ENCODE measurements at places on chromosomes 3 and 15.

DNA sequence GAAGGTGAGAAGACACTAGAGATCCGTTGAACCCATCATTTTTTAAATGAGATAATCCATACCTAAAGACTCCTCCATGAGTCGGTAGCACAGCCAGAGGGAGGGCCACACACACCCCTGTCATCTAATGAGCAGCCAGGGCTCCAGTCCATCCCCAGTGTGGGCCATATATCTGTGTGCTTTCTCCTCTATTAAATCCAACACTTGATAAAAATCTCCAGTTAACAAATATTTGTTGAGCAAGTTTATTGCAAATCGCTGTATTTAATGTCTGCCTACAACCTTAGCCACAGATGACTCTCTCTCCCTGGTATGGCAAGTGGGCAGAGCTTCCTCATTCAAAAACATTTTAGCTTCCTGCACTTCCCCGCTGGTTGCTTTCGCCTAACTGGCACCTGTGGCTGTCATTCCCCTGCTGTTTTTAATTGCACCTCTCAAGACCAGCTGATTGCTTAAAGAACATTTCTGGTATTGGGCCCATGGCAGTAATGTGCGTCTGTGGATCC, 82.8 kb downstream of the SMAD3 start:
- DNase-seq: peak; percentile 76

DNA sequence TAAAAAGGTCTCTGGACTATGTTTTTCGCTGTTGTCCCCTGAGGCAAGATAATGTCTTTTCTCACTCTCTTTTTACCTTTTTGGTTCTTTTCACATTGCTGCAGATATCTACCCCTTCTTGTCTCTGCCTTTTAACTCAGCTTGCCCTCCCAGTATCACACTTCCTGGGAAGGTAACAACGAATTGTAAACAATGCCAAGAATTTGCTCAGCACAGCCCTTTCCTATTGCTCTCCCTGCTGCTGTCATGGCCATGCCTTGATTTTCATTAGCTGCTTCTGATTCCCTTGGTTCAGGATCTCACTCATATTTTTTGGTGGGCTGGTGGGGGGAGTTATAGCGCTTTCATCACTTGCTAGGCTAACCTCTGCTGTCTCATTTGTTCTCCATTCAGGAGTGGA, 123.1 kb upstream of the DPH6 start:
- no peak for DNase-seq

DNA sequence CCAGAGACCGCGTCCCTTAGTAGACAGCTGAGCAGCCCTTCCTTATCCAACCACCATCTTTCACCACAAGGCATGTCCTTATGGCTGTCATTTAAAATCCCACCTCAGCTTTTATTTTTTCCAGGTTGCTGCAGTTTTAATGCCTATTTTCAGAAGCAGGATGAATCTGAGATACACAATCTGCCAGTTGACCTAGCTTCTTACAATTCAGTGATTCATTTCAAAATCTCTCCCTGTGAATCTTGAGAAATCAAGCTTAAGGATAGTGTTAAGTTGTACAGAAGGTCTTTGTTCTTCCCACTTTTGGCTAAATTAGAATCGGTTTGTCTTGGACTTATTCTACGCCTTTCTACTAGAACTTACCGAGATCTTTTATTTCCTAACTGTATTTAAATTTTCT, 522.3 kb upstream of the CFAP20DC start:
- DNase-seq: no peak

- DNase-seq: no peak
These were observed 81.4 kb upstream of the HES1 start for GRCh38 chr3:194054540-194054939.

DNA sequence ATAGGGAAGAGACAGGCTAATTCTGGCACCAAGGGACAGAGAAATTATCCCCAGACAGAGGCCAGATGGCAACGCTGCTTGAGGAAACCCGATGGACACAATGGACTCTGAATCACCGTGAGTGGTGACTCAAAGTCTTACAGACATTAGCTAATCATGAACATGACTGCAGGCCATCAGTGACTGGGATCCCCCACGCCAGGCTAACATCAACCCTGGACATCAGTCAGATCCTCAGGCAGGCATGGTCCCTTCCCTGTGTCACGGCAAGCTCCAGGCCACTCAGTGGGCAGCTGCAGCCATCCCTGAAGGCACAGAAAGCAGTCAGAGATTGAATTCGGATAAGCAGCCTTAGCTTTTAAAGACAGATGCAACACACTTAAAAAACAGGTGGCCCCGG, 23.8 kb upstream of the OXTR start:
- DNase-seq: peak; percentile 42

DNA sequence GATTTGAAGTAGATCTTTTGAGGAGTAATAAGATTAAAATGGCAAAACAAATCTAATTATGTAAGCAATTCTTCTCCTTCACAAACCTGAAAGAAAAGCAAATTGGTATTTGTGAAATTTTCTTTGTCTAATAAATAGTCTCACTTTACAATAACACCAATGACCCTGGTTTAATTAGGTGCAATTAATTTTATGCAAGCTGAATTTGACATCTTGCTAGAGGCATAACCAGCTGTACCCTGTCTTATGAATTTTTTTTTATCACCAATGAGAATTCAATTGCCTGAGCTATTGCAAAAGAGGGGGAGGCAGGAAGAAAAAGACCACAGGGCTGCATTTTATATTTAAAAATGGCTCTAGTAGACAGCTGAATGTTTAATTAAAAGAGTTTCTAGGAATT, 113.5 kb upstream of the IL12A start:
- no peak for DNase-seq
